Activated CD8-positive, alpha-beta memory T cell treated with anti-CD3 and anti-CD28 coated beads for 1 hour (primary cell): ENCODE measurements at places on chromosomes 2 and 18.

DNA sequence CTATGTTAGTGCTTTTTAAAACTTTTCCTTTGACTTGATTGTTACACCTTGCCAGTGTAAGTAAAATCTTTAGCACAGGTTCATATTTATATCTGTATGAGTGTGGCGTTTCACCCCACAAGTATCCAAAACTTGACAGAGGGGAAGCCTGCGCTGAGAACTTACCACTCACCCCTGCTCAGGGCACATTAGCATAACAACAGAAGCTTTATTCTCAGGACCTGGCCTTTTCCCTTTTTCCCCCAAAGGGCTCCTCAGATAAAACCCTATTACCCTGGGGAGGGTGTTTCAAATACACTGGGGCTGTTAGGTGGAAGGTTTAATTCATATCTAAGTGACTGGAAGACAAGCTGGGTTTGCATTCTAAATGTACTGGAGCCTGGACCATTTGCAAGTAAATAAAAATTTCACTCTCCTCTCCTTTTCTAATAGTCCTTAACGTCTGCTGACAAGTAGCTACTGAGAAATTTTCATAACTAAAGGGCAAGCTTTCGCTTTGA lies 276.6 kb downstream of the RNF152 start:
- no peak for DNase-seq

DNA sequence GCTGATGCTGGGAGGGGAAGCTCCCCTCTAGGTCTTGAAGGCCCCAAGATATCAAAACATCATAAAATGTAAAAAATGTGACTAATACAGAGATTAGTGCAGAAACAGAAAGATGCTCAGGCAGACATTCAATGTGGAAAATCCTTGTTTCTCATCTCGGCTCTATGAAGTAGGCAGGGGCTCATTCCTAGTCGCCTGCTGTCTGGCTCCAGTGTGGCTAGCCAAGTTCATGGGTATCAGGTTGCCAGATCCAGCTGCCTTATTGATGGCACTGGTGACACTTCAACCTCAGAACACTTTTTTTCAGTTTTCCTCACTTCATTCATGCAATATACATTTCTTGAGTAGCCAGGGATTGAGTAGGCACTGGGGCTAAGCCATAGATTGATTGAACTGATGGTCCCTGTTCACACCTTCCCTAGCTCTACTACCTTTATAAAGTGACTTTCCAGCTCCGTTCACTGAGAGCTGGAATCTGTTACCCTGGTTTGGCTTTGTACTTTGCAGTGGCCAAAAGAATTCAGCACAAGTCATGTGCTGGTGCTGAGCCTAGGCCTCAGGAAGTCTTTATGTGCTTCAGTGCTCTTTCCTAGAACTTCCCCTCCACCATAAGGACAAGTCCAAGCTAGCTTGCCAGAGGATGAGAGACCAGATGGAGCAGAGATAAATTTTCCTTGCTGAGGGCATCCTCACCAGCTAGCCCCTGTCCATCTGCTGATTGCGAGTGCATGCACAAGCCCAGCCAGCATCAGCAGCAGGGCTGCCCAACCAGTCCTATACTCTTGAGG lies 373.6 kb upstream of the ST6GAL2 start:
- no peak for DNase-seq

GRCh38 chr2:130341562-130342019 lies 1.1 kb upstream of the IMP4 start:
- no peak for DNase-seq

DNA sequence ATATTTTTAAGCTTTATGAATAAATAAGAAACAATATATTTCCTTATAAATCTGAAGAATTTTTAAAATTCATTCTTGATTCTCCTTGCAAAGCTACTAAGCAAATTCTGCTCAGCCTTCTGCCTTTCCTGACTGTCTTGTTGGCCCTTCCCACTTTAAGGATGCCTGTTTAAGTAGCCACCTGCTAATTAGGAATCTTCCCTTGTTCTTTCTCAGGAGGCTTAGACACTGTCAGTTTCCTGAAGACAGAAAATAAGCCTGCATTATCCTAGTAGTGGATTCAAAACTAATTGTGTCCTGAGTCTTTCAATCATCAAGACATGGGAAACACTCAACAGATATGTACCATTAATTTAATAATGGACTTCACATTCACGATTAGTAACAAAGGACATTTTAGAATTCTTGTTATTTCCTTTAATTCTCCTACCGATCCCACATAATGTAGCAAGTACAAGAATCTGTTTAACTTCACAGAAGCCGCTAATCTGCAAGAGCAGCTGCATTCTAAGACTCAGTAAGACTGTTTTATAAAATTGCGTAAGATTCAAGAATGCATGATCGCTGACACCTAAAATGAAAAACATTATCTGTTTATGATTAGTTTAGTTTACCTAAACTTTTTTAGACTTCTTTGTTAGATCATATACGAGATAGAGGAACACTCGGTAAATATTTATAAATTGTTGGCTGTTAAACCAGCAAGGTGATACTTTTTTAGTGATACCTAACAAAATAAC lies 445.4 kb upstream of the DSEL start:
- no peak for DNase-seq

DNA sequence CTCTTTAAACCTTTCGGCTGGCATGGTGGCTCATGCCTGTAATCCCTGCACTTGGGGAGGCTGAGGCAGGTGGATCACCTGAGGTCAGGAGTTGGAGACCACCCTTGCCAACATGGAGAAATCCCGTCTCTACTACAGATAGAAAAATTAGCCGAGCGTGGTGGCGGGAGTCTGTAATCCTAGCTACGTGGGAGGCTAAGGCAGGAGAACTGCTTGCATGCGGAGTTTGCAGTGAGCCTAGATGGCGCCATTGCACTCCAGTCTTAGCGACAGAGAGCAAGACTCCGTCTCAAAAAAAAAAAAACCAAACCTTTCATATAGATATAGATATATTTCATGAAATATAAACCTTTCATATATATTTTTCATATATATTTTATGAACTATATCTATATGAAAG lies 864.7 kb downstream of the TRIB2 start:
- DNase-seq: no peak
